ENCODE measurements at places on chromosomes 1 and 21.

GRCh38 chr1:226185141-226186036, 1.2 kb downstream of the ACBD3 start:
- no peak for DNase-seq

DNA sequence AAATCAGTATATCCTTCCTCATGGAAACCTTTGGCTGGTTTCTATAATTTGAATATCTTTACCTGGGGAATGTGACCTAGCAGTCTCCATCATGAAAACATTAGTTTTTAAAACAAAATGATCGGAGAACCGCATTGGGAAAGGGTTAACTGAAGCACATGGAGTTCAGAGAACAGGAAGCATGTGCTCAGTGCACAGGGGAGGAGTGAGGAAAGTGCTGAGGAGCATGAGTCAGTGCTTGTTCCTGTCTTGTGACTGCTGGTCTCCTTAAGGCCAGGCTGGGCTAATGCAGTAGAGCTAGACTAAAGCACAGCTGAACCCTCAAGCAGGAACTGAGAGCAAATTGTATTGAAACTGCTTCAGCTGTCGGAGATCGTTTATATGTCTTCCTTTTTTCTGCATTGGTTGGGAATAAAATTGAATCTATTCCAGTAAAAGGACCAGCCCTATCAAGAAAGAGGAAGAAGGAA, 5.8 kb downstream of the IFI16 start:
- no peak for DNase-seq

DNA sequence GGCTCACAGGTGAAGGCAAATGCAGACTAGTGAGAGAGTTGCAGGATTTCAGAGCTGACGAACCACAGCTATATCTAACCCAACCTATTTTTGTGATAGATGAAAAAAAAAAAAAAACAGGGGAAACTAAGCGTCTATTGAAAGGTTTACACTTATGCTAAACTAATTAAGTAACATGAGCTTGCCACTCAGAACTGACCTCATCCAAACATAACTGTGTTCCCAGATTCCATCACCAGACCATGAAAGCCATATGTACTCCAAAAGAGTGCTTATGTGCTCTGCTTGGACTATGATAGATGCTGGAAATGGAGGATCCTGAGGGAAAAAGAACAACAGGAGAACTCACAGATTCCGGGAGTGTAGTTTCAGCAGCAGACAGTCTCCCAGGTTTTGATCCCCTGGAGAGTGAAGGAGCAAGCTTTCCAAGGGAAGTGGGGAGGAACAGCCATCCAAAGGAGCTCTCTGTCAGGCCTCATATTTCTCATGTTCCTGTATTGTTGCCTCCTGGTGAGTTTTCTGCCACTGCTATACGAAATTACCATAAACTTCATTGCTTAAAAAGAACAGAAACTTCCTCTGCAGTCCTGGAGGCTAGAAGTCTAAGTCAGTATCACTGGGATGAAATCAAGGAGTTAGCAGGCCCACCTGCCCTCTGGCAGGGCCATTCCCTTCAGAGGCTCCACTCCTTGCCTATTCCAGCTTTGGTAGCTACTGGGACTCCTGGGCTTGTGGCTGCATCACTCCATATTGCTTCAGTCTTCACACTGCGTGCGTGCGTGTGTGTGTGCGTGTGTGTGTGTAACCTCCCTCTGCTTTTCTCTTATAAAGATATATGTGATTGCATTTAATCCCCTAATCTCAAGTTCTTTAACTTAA, 38.1 kb downstream of the NIBAN1 start:
- no peak for DNase-seq

- no peak for DNase-seq
Measured at GRCh38 chr1:226728448-226728847, 10.6 kb downstream of the ITPKB start.

GRCh38 chr21:46465651-46466050, 7.0 kb downstream of the DIP2A start:
- no peak for DNase-seq

DNA sequence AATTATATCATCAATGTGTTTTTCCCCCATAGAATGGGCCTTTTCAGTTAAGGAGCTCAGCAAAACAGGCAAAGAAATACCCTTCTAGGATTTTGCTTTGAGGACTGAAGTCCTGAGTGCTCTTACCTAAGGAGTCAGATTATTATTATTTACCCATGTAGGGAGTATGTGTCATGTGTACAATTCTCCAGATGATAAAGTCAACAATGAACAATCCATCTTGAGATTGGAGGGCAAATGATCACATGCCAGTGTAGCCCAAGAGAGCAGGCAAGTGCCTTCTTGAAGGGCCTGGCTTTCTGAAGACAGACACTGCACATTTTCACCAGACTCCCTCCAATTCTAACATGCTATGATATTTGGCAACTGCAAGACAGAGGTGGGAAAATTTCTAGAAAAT, 159.7 kb downstream of the PCNX2 start:
- no peak for DNase-seq

DNA sequence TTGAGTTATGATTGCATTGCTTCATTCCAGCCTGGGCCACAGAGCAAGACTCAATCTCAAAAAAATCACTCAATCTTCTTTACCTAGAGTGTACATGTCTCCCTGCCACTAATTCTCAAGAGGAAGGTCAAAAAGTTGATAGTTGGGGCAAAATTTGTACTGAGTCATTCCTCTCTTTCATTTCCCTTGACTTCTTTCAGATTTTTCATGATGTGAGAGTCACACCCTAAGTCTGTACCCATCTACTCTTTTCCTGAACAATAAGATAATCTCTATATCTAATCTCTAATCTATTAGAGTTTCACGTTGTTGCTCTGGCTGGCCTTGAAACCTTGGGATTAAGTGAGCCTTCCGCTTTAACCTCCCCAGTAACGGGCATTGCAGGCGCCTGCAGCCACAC, 1.1 kb upstream of the BRDT start:
- no peak for DNase-seq

DNA sequence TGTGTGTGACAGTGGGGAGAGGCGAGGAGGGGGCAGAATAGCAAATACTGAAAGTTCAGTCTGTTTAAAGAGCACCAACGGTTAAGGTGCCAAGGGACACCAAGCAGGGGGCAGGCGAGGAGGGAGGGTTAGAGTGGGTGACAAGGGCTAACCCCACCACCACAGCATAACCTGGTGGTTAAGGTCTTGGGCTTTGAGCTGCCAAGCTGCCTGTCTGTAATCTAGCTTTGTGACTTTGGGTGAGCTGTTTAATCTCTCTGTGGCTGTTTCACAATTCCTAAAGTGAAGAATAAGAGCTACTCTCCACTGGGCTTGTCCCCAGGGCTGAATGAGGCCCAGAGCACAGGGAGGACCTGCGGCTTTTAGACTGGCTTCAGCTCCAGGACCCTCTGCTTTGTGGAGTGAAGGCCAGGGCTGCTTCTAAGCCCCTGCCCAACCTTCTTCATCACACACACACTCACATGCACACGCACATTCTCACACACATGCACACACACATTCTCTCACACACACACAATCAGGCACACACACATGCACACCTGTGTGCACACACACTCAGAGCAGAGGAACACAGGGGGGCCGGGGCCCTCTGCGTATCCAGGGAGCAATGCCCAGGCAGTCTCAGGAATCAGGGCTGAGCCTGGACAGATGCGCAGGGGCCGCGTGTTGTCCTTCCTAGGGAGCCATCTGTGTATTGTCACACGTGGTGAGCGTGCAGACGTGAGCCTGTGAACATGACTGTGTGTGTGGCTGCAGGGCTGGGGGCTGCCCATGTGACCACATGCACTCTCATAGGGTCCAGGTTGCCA, 101.6 kb upstream of the TARDBP start:
- DNase-seq, result no peak

GRCh38 chr1:185292237-185292636, 24.8 kb downstream of the IVNS1ABP start:
- DNase-seq, result no peak

DNA sequence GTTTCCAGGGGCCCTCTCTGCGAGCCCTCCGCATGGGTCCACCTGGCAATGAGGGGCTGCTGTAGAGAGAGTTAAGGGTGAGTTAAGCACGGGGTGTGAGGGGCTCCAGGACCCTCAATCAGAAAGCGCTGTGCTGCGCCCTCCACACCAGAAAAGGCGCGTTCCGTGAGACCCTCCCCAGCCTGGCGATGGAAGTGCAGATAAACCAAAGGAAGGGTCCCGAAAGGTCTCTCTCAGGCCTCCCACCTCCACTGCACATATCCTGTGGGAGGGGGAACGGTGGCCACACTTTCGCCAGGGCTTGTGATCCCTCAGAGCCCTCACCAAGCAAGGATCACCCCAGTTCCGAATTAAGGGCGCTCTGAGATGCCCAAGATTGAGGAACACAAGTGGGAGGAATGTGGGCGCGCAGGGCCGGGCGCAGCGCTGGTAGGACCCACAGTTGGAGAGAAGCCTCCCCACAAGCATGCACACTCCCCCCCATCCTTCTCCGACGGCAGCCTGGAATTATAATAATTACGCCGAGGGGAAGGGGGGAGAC, 1.1 kb downstream of the WNT3A start:
- DNase-seq, result no peak

DNA sequence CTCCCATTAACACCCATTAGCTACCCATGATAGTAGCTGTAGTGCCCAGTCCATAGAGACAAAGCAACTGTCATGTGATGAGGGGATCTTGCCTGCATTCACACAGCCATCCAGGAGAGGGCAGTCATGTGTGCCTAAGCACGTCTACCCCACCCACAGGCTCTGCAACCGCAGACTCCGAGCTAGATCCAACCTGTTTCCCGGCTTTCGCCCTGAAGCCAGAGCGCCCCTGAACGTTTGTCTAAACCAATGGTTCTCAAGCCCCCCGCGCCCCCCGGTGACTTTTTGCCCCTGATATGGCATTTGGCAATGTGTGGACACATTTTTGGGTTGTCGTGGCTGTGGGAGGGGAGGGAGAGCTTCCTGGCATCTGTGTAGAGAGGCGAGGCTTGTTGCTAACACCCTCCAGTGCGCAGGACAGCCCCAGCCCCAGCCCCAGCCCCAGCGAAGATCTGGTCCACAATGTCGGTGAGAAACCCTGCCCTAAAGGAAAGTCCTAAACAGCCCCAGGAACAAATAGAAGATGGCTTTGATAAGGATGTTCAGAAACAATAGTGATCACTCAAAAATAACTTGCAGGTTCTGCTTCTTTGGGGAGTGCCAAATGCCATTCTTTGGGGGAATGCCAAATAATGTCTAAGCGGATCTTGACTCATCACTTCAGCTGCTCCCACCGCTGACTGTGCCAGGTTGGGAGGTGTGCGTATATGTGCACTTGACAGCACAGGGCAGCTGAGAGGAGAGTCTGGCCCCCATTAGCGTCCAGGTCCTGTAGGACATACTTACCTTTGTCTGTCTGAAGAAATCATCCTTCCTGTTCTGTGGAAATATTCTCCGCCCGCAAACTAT, 34.5 kb downstream of the SLC44A3 start:
- DNase-seq, result peak; percentile 79

GRCh38 chr1:231867607-231868006, 241.0 kb downstream of the DISC1 start:
- no peak for DNase-seq

GRCh38 chr1:41679994-41680393, 195.5 kb upstream of the EDN2 start:
- DNase-seq, result no peak

DNA sequence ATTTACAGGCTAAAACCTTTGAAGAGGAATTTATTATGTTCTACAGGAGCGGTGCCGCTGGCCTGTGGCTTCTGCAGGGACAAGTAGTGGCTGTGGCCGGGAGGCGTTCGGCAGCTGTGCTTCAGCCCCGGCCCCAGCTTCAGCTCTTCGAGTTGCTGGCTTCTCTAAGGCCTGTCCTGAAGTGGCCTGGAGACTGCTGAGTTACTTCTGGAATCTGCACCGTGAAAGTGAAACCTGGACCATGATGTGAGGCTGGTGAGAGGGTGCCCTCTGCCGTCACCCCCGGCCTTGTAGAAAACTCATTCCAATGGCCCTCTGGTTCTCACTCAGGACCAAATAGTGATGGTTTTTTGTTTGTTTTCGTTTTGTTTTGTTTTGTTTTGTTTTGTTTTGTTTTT, 48.1 kb downstream of the PRKCZ start:
- no peak for DNase-seq

GRCh38 chr21:15023776-15024175, 41.0 kb downstream of the NRIP1 start:
- DNase-seq, result no peak

- peak; percentile 79 for DNase-seq
Measured at GRCh38 chr1:228374711-228375577, 31.7 kb downstream of the TRIM11 start.

- DNase-seq, result no peak
Measured at GRCh38 chr1:221100611-221101010, 221.4 kb downstream of the HLX start.

DNA sequence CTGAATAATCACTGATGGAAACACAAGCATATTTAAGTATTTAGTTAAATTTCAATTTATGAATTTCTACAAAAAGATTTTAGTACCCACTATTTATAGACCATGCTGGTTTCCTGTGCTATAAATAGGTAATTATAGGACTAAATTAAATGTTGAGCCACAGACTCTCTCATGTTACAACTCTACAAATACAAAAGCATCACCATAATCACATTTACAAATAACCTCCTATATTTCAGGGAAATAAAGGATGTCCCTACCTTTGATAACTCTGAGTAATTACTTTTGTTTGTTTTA, 32.6 kb upstream of the CCDC190 start:
- DNase-seq, result no peak

- no peak for DNase-seq
Measured at GRCh38 chr1:209155546-209155945, 428.0 kb upstream of the CAMK1G start.

DNA sequence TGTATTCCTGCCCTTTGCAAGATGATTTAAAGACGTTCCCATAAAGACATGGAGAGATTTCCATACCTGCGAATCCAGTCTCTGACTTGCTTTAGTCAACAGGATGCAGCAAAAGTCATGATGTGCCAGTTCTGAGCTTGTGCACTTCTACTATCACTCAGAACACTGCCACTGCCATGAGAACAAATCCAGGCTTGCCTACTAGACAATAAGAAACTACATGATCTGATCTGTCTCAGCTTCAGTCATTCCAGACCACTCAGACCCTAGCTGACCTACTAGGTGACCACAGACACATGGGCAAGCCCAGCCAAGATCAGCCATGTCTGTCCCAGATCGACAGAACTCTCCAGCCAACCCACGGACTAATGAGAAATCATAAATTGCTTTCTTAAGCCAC, 219.2 kb downstream of the RRAGC start:
- DNase-seq, result no peak

GRCh38 chr1:168613691-168614231, 37.4 kb downstream of the XCL1 start:
- DNase-seq, result peak; percentile 21

Data from cerebellum (tissue), 4 donors.